ENCODE measurements at places on chromosomes 11 and 22.

- no peak for DNase-seq
Observed at GRCh38 chr22:42745118-42745517, 24.4 kb upstream of the A4GALT start.

- DNase-seq = no peak
Observed at GRCh38 chr11:119025099-119025473, 5.6 kb downstream of the SLC37A4 start.

DNA sequence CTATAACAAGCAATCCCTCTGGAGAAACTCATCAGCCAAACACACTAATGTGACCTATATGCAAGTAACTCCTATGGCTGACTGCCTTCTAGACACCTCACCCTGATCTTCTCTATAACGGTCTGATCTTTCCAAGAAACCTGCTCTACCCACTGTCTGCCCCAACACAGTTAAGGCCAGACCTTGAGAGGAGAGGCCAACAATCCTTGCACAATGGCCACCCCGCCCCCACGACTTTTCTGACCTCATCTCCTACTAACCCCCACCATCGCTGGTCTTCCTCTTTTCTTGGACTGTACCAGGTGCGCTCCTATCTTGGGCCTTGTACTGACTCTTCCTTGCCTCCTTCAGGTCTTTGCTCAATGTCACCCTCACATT lies 12.5 kb downstream of the HIRA start:
- no peak for DNase-seq

DNA sequence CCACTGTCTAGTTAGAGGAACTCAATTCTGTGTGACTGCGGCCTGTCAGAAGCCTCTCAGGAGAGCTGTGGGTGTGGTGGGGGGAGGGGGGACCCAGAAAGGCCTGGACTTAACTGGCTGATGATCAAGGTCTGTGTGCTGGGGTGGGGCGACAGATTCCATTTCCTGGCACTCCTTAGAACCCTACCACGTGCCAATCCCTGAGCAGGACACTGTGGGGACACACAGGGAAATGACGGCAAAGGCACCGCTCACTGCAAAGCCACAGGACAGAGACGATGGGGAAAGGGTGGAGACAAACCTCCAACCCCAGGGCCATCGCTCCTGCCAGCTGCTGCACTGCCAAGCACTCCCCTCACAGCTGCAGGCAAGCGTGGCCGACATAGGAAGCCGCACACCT lies 58.4 kb upstream of the BID start:
- no peak for DNase-seq

GRCh38 chr11:79025622-79026021 lies 415.2 kb downstream of the TENM4 start:
- DNase-seq = no peak

DNA sequence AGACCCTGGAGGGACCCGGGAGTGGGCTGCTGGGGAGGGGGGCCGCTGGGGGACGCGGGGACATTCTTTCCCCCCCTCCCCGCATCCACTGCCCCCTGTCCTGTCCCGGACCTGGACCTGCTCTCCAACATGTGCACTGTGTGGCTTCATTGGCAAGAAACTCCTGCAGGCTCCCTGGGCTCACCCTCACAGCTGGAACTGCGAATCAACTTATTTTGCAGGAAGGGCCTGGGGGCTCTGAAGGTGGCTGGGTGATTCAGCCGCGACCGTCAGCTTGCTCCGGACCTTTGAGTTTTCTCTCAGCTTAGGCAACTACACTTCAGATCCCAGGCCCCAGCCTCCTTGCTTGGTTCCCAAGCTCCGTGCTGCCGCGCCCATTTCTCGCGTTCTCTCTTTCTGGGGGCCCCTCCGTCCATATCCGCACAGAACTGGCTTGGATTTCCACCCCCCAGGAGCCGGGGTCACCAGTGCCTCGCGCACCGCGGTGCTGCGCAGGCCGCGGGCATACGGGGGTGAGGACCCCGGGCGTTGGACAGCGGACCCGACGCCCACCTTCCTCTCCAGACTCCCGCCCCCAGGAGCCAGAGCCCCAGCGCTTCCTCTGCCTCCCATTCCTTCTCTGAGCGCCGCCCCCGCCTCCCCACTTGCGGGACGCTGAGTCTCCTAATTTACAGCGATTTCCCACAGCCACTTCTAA lies 471 bp upstream of the AHNAK start:
- no peak for DNase-seq

DNA sequence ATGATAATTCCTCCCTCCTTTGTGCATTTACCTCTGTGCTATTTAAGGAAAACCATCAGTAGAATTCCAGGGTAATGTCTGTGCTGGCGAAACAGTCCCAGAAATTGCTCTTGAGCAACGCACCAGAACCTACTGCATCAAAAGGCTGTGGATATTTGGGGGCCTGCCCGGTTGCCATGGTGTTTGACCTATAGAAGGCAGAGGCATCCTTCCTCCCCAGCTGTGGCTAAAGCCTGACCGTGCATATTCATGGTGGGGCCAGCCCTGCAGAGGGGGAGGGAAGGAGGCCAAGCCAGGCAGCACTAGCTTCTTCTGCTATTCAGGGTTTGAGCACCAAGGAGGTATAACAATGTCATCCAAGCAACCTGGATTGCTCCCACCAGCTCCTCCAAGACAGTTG lies 215.0 kb upstream of the E2F8 start:
- no peak for DNase-seq

DNA sequence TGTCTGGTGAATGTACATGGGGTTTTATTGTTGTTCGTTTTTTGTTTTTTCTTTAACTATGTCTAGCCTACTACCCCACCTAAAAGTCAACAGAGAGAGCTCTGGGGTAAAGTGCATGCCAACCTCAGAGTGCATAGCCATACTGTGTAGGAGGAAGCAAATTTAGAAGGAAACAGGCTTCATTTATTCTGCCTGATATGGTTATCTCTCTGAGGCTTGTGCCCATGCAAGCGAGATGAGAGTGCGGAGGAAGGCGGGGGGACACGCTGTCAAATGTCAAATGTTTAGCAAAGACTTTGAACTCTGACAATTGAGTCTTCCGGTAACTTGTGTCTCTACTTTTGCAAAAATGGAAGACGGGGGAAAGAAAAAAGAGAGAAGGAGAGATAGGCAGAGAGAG lies 295.5 kb downstream of the ETS1 start:
- peak; percentile 53 for DNase-seq

DNA sequence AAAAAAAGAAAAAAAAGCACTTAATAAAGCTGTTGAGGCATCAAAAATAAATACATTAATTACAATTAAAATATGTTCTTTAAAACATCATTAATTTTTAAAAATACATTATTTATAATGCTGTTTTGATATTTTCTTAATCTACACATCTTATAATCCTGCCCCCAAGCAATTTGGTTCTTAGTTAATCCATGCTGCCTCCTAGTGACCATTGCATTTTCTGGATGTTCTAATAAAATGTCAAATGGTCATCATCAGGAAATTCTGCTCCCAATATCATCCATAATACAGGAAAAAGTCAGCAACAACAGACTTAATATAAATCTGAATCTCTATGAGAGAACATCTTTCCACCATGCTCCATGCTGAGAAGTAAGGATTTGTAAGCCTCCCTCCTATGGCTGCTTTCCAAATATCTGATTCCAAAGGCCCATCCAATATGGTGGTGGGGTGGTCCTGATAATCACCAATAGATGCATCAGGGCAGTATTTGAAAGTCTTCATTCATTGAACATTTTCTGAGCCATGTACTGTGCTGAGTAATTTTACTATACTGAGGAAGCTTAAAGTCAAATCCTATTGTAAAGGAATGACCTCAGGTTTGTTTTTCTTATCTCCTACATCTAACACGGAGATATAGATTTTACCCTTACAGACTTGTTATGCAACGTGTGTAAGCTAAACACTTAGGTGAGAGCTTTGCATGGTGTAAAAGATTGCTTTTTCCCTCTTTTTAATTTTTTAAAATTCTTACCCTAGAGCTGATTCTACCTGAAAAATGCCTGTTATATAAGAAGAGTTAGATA lies 124.7 kb upstream of the BMAL1 start:
- no peak for DNase-seq

DNA sequence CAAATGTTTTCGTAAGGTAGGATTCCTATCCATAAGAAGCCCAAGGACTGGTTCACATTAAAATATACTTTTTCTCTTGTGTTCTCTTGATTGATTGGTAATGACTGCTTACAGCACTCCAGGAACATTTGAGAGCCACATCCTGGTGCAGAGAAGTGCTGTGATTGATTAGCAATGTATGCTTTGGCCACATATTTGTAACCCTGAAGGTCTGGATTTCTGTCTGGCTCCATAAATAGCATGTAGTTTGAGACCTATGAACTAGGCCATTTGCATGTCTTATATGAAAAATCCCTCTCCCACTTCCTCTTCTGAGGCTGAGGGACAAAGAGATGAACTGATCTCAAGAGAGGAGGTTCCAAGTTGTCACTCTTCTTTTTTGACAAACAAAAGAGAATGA lies 49.3 kb upstream of the CD44 start:
- peak; percentile 71 for DNase-seq

- no peak for DNase-seq
Observed at GRCh38 chr11:33802194-33802950, 28.1 kb upstream of the FBXO3 start.

DNA sequence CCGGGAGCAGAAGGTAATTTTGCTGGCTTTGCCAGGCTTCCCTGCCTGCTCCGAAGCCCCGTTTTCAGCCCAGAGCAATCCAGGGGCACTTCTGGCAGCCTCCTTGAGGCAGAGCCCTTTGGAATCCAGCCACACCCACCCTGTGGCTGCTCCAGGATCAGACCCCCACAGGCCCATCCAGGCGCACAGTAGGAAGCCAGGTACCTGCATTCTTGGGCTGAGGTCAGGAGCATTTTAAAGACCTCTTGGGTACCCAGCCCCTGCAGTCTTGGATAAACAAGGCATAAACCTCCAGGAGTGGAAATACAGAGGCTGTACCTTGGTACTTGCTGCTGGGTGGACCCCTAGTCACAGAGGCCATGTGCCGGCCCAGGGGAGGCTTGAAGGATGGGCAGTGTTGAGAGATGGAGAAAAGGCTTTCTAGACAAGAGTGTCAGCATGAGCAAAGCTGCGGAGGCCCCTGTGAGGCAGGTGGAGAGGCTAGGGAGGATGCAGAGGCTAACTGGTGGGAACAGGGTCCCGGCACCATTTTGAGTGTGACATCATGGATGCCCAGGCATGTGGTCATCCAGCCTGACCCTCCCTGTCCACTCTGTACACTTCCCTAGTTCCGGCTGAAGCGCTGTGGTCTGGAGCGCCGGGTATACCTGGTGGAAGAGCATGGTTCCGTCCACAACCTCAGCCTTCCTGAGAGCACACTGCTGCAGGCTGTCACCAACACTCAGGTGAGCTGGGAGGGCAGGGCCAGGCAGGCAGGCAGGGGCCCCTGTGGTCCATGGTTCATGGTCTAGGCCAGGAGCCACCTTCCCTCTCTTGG lies 3.9 kb downstream of the MUS81 start:
- DNase-seq = no peak

DNA sequence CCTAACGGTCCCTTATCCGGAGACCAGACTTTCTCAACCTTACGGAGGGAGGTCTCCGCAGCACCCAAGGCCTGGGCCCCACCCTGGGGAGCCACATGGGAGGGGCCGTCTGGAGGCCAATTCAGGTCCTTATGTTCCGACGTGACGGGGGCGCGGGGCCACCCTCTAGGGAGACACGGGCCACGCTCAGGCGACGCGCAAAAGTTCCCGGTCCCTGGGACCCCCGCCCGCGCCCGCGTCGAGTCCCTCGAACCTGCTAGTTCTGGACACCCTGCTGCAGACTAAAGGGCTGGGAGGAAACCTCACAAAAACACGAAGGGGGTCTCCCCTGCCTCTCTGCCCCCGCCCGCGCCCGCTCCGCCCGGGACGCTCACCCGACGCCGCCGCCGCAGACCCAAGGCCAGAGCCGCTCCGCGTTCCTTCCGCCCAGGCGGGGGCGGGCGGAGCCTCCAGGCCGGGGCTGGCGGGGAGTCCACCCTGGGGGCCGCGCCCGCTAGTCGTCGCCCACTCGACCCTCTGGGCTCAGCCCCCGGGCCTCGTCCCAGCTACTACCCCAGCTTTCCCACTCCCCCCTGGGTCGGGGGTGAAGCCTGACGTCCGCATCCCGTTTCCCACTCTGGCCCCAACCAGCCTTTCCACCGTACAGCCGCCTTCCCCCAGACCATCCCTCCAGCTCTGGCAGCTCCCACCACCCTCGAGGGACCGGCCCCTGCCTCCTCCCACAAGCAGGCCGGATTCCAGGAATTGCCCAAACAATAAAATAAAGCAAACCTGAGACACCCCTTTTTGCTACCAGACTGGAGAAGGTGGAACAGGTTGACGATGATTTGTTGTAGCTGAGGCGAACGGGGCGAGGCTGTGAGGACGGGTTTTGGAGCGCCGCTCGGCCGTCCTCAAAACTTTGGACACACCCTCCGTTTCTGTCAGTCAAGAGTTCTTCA lies 2.7 kb downstream of the RNH1 start:
- DNase-seq = peak; percentile 41

GRCh38 chr11:19867064-19867463 lies 154.4 kb downstream of the NAV2 start:
- DNase-seq = no peak

DNA sequence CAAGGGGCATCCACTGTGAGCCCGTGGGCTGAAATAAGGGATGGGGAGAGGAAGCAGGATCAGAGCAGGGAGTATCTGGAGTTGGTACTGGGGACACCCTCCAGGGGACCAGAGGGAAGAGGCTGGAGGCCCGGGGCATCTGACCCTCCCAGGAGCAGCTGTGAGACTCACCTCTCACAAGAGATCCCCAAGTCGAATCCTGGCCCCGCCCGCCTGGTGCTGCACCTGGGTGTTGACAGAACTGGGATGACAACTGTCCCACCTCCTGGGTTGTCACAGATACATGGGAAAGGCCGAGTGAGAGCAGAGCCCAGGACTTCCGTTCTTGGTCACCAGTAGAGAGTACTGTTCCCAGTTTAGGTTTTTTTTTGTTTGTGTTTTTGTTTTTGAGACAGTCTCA lies 78.9 kb downstream of the CELSR1 start:
- DNase-seq = no peak

DNA sequence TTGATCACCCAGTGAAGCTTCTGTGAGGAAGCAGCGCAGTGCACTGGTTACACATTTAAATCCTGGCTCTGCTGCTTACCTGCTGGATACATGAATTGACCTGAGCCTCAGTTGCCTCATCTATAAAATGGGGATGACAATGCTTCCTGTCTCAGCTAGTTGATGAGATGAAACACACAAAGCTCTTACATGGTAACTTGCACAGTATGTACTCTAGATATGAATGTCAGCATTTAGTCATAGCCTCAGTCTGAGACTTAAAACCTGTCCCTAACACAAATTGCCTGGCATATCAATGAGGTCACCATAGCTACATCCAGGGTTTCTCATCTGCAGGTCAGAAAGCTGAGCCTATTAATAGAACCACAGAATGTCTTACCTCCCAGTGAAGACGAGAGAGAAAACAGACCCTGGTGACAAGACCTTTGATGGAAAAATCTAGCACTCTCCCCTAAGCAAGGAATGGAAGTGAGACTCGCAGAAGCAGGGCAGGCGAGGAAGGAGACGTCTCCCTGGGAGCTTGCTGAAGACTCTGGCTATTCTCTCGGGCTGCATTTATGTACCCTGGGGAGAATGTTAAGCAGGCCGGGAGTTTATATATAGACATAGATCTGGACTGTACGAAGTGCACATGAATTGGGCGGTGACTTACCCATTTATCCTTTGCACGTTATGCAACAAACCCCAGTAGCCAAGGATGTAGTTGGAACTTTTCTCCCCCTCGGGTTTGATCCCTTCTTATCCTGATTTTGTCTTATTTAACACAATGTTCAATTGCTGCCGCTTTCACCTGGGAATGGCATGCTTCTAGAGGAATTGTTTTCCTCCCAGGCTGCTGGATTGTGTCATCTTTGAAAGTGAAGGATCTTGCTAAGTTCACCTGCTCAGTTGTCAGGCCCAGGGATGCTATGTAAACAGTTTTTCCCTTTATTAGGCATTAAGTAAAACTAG lies 18.0 kb downstream of the SDHAF2 start:
- DNase-seq = no peak

- DNase-seq = no peak
Observed at GRCh38 chr11:127806501-127806900, 780.9 kb downstream of the ETS1 start.

All from germinal center (tissue), 1 donor.